Uterus (tissue), 4 donors: ENCODE measurements at places on chromosomes 12 and 14. TPM values are rescaled to one million over a fixed set of nuclear protein-coding genes. Genes with fewer than 3 reads are reported as not detected.

DNA sequence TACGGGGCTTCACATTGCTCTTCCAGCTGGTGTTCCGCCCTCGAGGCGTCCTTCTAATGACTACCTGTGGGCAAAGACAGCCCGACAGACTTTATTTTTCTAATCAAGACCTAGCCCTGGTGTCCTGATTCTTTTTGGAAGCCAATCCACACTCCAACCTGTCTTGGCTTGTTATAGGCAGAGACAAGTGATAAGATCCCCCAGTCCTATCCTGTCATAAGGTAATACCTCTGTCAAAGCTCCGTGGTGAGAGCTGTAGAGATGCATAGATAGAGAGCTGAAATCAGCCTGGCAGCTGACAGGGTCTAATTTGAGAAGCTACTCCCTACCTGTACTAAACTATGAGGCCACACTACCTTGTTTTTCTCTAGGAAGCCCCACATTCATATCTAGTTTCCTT is 11.5 kb upstream of the WNK1 start:
- H3K4me3 ChIP-seq, result no peak overlapping the region
- no peaks in the 10 kb centered on the region for H3K36me3 ChIP-seq
- no peaks in the 10 kb centered on the region for H3K27me3 ChIP-seq
- H3K4me1 ChIP-seq, result no peaks in the 10 kb centered on the region
- H3K27ac ChIP-seq, result no peak overlapping the region
- no peak for DNase-seq

DNA sequence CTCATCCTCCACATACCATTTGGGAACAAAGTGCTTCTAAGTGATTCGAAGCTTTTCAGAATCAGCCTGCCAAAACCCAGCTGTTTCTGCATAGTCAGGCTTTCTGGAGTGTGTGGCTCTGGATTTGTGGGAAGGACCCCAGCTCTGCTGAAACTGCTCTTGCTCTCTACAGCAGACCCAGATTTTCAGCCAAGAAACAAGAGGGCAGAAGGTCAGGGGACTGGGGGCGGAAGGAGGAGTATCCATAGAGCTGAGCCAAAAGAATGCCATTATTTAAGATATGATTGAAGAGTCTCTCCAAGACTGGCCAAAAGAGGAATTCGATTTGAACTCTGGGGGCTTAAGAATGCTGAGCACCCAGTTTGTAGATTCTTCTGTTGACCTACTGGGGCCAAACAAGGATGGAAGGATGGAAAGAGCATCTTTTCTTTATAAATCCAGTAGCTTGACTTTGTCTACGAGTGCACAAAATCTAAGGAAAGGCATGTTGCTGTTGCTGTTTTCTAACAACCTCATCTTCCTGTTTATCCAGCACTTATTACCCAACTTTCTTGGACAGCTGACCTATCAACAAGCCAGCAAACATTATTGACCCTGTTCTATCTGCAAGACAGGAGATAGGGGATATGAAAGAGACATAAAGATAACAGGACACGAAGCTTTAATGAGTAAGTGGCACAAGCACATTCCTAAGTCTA is 29.2 kb downstream of the FBLN5 start:
- H3K27me3 ChIP-seq, result no peaks in the 10 kb centered on the region
- peak; percentile 42 for DNase-seq
- no peaks in the 10 kb centered on the region for H3K36me3 ChIP-seq
- no peak overlapping the region for H3K4me3 ChIP-seq
- H3K27ac ChIP-seq, result peak overlapping the region; percentile 61
- H3K4me1 ChIP-seq, result peaks cover 5% of the 10 kb centered on the region

GRCh38 chr12:96850676-96851075 is 56.4 kb upstream of the NEDD1 start:
- no peaks in the 10 kb centered on the region for H3K4me1 ChIP-seq
- no peaks in the 10 kb centered on the region for H3K36me3 ChIP-seq
- H3K4me3 ChIP-seq, result no peak overlapping the region
- no peaks in the 10 kb centered on the region for H3K27me3 ChIP-seq

DNA sequence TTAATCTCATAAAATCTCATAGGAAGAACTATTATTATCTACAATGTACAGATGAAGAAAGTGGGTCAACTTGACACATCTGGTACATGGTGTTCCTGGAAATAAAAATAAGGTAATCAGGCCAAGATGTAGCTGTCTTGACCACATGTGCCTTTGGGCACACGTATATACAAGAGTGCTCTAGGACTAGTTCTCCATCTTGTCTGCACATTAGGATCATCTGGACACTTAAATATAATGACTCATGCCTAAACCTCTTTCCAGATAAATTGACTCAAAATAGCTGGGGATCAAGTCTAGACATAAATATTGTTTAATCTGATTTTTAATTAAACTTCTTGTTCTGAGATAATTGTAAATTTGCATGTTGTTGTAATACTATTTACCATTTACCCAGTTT is 182.6 kb downstream of the CNTN1 start:
- H3K27me3 ChIP-seq, result no peaks in the 10 kb centered on the region
- no peaks in the 10 kb centered on the region for H3K4me1 ChIP-seq
- no peak overlapping the region for H3K27ac ChIP-seq
- H3K4me3 ChIP-seq, result no peak overlapping the region
- no peak for DNase-seq

DNA sequence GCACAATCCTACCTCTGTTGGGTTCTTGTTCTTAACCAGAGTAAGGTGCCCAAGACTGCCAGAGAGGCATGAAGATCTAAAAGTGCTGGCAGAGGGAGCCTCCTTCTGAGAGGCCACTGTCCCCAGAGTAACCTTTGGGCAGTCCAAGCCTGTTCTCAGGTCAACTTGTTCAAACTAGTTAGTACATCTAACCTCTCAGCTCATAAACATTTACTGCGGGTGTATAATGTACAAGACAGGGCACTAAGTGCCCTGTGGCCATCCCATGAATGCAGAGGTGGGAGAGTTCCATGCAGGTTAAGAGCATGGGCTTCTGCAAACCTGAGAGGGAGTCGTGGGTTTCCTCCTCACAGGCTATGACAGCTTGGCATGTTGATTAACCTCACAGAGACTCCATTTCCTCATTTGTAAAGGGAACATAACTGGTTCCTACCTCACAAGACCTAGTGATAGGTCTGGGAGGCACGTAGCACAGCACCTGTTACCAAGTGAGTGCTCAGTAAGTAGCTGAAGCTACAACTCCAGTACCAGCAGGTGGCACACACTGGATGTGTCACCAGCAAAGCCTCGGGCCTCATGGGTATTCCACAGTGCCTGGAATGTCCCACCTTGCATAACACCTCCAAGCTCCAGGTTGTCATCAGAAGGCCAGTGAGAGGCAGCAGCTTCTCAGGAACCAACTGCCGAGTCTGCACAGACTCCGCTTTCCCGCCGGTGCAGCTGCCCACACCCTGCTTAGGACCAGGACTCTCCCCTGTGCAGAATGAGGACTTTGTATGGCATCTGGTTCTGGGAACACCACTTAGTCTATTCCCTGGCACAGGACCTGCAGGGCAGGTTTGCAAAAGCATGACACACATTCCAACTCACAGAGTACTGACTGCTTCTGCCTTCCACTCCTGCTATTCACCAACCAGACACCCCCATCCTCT is 4.4 kb downstream of the VDR start:
- H3K4me3 ChIP-seq, result no peak overlapping the region
- DNase-seq, result no peak
- H3K36me3 ChIP-seq, result no peaks in the 10 kb centered on the region

- H3K27me3 ChIP-seq, result no peaks in the 10 kb centered on the region
- peaks cover 8% of the 10 kb centered on the region for H3K4me1 ChIP-seq
- H3K36me3 ChIP-seq, result no peaks in the 10 kb centered on the region
- DNase-seq, result peak; percentile 28
- no peak within 1 kb of the TSS for H3K27ac ChIP-seq
Observed at GRCh38 chr12:84912198-84913128, at the start of gene SLC6A15. Gene SLC6A15, minus strand, starts transcription at chr12:84912799. Its CDS starts 20,679 bp downstream, at chr12:84892120.

DNA sequence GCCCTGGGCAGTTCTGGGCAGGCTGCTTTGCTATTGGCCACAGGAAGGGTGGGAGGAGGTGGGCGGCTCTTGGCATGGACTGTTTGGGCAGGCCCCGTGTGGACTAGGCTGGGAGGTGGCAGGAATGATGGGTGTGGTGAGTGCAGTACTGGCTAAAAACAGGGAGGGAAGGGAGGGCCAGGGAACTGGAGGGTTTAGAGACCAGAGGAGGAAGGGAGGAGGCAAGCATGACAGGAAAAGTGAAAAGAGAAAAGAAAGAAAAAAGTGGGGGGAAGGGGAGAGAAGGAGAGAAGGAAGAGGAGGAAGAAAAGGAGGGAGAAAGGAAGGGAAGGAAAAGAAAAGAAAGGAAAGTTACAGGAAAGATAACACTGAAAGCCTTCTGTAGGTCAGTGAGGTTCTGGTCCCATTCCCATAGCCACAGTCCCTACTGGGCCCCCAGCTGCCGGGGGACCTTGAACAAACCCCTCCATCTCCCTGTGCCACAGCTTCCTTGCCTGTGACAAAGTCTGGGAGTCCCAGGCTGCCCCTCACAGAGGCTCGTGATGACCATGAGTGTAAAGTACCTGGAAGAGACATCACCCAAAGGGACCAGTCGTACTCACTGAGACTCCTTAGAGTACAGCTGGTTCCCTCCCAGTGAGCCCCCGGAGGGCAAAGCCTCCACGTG is 1.1 kb upstream of the C14orf132 start:
- H3K4me1 ChIP-seq, result no peaks in the 10 kb centered on the region
- no peaks in the 10 kb centered on the region for H3K36me3 ChIP-seq
- H3K27me3 ChIP-seq, result no peaks in the 10 kb centered on the region
- H3K27ac ChIP-seq, result peak overlapping the region; percentile 84

DNA sequence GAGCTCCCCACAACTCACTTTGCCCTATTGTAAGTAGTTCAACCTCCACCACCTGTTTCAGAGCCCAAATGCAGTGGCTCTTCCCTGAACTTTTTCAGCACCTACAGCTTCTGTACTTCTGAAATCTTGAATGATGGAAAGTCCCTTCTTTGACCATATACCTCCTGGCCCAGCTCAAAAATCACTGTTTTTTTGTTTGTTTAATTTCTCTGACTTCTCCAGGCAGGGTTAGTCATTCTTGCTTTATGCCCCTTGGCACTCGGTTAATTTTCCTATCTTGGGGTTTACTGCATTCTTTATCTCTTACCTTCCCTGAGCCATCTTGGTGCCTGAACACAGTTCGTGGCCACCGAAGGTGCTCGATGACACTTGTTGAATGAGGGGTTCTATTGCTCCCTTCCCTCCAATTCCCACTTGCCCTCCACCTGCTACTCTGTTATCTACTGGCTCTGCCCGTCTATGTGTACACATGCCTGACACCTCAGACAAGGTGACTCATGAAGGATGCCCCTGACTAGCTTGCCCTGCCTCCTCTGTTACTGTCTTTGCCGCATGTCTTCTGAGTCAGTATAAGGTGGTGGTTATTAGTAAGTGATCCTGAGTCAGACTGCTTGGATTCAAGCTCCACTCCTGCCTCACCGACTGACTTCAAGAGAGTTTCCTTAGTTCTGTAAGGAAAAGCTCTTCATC is 4.4 kb downstream of the AMHR2 start:
- H3K4me1 ChIP-seq, result no peaks in the 10 kb centered on the region
- H3K4me3 ChIP-seq, result no peak overlapping the region
- no peaks in the 10 kb centered on the region for H3K27me3 ChIP-seq
- DNase-seq, result no peak
- no peak overlapping the region for H3K27ac ChIP-seq

- no peaks in the 10 kb centered on the region for H3K4me1 ChIP-seq
- no peaks in the 10 kb centered on the region for H3K27me3 ChIP-seq
- no peak overlapping the region for H3K4me3 ChIP-seq
- no peak for DNase-seq
- H3K36me3 ChIP-seq, result no peaks in the 10 kb centered on the region
Observed at GRCh38 chr12:110916295-110916875, 4.0 kb downstream of the MYL2 start.

DNA sequence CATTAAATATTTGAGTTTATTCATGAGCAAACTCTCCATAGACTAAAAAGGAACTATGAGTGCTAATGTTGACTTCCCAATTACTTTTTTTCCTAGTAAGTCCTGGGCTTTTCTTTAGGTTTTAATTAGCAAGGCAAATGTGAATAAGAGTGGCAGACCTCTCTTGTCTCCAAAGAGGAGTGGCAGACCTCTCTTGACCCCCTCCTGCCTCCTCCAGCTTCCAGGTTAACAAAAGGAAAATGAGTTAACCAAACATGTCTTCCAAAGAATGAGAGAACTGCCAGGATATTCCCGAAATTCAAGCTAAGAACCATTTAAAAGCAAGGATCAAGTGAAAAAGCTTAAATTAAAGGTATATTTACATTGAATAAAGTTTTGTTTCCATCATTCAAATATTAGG is 253.2 kb downstream of the MDGA2 start:
- no peaks in the 10 kb centered on the region for H3K4me1 ChIP-seq
- no peak overlapping the region for H3K27ac ChIP-seq
- H3K4me3 ChIP-seq, result no peak overlapping the region
- DNase-seq, result no peak

GRCh38 chr12:125889742-125890141 is 824.5 kb downstream of the AACS start:
- H3K4me1 ChIP-seq, result no peaks in the 10 kb centered on the region
- no peak overlapping the region for H3K4me3 ChIP-seq
- no peak for DNase-seq
- H3K27ac ChIP-seq, result no peak overlapping the region

DNA sequence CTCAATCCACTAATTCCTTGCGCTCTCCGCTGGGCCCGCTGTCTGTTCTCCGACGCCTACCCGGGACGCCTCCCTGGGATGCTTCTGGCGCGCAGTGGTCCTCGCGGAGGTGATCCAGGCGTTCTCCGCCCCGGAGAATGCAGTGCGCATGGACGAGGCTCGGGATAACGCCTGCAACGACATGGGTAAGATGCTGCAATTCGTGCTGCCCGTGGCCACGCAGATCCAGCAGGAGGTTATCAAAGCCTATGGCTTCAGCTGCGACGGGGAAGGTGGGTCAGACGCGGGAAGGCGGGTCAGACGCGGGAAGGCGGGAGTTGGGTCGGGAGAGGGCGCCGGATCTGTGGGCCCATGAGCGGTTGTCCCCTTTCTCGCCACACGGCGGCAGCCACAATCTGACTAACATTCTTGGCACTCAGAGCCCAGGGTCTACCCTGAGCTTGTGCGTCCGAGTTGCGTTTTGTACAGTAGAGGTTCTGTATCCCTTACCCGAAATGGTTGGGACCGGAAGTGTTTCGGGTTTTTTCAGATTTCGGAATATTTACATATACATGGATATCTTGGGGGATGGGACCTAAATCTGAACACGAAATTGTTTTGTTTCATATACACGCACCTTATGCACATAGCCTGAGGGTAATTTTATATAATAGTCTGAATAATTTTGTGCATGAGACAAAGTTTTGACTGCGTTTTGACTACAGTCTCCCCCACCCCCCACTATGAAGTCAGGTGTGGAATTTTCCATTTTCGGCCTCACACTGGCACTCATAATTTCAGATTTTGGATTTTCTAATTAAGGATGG is 762 bp downstream of the C12orf57 start:
- H3K4me1 ChIP-seq, result peaks cover 4% of the 10 kb centered on the region
- DNase-seq, result peak; percentile 94
- no peaks in the 10 kb centered on the region for H3K27me3 ChIP-seq
- no peaks in the 10 kb centered on the region for H3K36me3 ChIP-seq
- H3K27ac ChIP-seq, result peak overlapping the region; percentile 93

GRCh38 chr12:116818341-116818856 is 62.8 kb downstream of the HRK start:
- H3K4me3 ChIP-seq, result peak overlapping the region; percentile 81
- no peaks in the 10 kb centered on the region for H3K36me3 ChIP-seq
- H3K27me3 ChIP-seq, result no peaks in the 10 kb centered on the region
- peak overlapping the region; percentile 97 for H3K27ac ChIP-seq

GRCh38 chr14:72606879-72607278 is 287.0 kb downstream of the DPF3 start:
- H3K27me3 ChIP-seq, result no peaks in the 10 kb centered on the region
- no peaks in the 10 kb centered on the region for H3K4me1 ChIP-seq
- no peaks in the 10 kb centered on the region for H3K36me3 ChIP-seq

Gene CEBPE
- total RNA-seq, result not detected

Gene KRT86
- not detected for total RNA-seq

Gene PLCZ1
- not detected for total RNA-seq

Gene RFX4
- not detected for total RNA-seq
